Stimulated activated CD4-positive, alpha-beta T cell treated with anti-CD3 and anti-CD28 coated beads, Interleukin-1b, Interleukin-23, amount 100 ng/mL, for 4 hours (primary cell): ENCODE measurements at places on chromosomes 7 and 10.

DNA sequence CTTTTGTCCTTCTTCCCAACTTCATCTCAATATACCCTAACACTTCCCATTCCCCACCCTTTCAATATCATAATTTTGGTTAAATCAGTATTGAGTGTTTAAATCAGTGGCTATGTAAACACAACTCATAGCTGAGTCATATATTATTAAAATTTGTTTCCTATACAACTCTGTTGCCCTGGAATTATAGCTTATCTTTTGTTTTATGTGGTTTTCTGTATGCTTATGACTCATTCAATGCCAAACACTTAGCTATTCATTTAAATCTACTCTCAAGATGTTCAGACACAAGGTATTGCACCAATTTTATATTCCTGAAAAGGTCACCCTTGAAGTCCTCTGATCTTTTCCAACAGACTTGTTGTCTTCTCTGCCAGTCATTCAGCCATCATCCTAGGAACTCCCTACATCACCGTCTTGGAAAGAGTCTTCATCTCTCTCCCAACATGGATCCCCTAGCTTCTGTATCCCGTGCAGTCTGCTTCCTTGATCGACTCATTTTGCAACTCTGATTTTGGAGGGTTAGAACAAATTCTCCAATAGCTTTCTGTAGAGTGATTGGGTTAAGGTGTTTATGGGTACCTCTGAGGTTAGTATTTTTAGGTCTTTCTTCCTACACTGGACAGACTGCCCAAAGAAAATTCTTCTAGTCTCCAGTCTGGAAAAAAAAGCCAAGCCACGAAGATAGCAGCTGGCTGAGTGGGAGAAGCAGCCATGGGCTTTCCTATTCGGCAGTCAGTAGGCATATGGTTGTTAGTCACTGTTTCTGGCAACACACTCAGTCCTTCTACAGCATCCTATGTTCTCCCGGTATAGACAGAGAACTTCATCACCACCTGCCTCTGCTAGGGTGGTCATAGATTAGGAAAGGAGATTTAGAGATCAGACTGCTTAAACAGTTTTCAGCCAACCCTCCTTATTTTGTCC is 102.1 kb downstream of the CRPPA start:
- no peak for DNase-seq

GRCh38 chr7:129366-130221 is 62.8 kb upstream of the FAM20C start:
- DNase-seq: no peak

- no peak for DNase-seq
Observed at GRCh38 chr10:20598590-20598989, 298.5 kb downstream of the NEBL start.

DNA sequence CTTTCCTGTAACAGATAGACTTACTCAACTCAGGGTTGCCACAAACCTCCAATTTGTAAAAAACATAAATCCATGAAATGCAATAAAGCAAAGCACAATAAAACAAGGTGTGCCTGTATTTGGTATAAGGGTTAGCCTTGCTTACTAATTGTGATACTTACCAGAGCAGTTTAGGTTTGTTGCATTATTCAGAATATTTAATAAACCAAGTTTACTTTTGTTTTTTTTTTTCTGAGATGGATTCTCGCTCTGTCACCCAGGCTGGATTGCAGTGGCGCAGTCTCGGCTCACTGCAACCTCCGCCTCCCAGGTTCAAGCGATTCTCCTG is 79.6 kb downstream of the SEC61G start:
- DNase-seq: no peak

DNA sequence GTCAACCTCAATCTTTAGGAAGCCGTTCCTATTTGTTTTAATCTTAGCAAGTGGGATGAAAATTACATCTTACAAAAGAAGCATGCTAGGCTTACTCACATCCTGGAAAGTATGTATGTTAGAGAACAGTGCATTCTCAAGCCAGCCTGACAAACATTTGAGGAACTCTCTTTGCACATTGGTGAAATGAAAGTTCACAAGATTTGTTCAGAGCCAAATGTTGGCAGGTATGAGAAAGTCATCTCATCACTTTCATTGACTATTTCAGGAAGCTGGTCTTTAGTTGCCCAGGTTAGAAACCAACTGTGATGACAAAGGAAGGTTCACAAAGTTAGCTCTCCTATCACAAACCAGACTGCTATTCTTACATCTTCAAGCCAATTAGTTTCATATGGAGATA is 57.1 kb downstream of the ABCB1 start:
- DNase-seq: no peak

- DNase-seq: no peak
Observed at GRCh38 chr7:24931844-24932243, 48.1 kb downstream of the OSBPL3 start.

DNA sequence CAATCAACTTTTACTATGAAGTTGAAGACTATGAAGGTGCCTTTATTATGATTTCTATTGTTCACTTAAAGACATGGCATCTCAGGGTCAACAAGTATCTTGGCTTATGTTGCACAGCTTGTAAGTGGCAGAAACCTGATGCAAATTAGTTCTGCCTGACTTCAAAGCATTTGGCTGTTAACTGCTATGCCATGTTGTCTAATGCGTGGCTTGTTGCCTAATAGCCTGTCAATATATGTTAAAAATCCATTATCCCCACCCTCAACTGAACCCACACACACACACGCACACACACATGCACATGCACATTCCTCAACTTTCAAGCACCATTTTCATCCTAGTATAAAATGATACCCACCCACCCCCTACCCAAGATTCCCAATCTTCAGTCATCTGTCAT is 217.1 kb downstream of the NRG3 start:
- DNase-seq: no peak

DNA sequence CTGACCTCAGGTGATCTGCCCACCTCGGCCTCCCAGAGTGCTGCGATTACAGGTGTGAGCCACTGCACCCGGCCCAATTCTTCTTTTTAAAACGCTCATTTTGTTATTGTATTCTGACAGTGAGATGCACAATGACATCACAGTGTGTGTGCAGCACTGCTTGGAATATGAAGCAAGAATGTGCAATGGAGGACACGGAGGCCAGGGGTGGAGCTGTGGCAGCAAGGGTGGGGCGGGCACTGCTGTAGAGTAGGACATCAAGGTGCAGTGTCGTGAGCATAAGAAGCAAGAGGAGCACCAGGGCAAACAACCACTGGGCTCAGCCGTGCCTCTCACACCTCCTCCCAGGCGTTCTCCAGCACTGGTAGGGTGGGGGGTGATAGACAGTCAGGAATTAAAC is 26.8 kb upstream of the GRID1 start:
- DNase-seq: no peak
